ENCODE measurements at places on chromosomes 1 and 21. TPM values are rescaled to one million over a fixed set of nuclear protein-coding genes. Genes with fewer than 3 reads are reported as not detected.

LRRC38 gene
- total RNA-seq, result 10.4 TPM

EXTL1 gene
- total RNA-seq, result 0.52 TPM

PCAT6 gene
- not detected for total RNA-seq

MRPL39 gene
- total RNA-seq, result 33.4 TPM

BCAR3 gene
- total RNA-seq, result 14.6 TPM

LYPLA2 gene
- total RNA-seq, result 21.9 TPM

CRP gene
- not detected for total RNA-seq

ZNF687 gene
- 5.7 TPM for total RNA-seq

PLA2G2F gene
- total RNA-seq, result not detected

PTPRU gene
- total RNA-seq, result 27.1 TPM

RUNX3 gene
- total RNA-seq, result under 0.01 TPM

SOX13 gene
- total RNA-seq, result 4.7 TPM

NUP210L gene
- total RNA-seq, result under 0.01 TPM
